Naive thymus-derived CD4-positive, alpha-beta T cell (primary cell): ENCODE measurements at places on chromosomes 3 and 15. TPM values are rescaled to one million over a fixed set of nuclear protein-coding genes. Genes with fewer than 3 reads are reported as not detected.

Gene NOX5
- total RNA-seq, result 0.05 TPM

Gene FANCD2
- 34.1 TPM for total RNA-seq

Gene CCK
- total RNA-seq, result not detected in 2 replicates

Gene NIT2
- total RNA-seq, result 25.3 TPM

Gene P2RY1
- total RNA-seq, result 0.08 TPM

Gene SMCO1
- not detected for total RNA-seq

Gene SLC9C1
- total RNA-seq, result not detected

DNA sequence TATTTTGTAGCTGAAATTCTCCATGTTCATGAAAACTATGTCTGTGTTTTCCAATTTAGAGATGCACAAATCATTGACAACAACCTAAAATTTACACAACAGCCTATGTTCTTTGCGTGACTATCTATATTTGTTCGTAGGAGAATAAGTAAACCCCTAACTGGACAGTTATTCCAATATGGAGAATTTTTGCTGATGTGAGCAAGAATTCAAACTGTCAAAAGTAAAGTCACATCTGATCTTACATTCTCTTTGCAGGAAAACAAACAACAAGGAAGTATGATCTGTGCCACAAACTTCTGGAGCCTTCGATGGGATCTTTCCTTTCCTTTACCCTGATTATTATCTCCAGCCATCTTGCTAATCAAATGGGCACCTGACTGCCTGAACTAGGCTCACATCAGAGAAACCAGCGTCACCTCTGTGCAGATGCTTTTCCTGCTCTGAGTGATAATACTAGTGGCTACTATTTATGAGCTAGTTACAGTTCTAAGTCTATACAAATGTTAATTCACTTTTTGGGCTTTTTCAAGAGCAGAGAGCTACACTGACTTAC, 18.3 kb upstream of the KCNMB3 start:
- no peak for DNase-seq

DNA sequence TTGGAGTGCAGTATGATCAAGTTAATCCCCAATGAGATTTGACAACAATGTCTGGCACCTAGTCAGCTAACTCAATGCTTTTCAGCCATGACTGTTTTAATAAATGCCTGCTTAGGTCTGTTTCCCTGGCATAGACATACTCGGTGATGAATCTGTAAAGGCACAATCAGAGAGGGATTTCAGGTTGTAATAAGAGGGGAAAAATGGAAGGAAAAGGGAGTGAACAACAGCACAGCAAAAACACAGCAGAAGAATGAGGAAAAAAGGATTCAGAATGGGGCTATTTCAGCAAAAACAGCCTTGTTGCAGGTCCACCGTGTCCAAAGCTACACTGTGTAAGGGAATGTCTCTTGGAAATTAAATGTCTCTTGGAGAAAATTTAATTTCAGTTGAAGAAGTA, 19.3 kb upstream of the CHD2 start:
- DNase-seq, result no peak

DNA sequence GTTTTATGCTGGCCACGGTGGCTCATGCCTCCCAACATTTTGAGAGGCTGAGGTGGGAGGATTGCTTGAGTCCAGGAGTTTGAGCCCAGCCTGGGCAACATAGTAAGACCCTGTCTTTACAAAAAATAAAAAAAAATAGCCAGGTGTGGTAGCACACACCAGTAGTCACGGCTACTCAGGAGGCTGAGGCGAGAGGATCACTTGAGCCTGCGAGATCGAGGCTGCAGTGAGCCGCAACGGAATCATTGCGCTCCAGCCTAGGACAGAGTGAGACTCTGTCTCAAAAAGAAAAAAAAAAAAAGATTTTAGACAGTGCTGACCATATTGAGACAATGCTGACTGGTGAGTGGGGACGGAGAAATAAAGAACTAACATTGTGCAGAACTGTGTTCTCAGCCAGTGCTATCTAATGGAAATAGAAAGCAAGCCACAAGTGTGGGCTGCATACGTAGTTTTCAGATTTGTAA, 67.2 kb downstream of the ST6GAL1 start:
- DNase-seq, result no peak

DNA sequence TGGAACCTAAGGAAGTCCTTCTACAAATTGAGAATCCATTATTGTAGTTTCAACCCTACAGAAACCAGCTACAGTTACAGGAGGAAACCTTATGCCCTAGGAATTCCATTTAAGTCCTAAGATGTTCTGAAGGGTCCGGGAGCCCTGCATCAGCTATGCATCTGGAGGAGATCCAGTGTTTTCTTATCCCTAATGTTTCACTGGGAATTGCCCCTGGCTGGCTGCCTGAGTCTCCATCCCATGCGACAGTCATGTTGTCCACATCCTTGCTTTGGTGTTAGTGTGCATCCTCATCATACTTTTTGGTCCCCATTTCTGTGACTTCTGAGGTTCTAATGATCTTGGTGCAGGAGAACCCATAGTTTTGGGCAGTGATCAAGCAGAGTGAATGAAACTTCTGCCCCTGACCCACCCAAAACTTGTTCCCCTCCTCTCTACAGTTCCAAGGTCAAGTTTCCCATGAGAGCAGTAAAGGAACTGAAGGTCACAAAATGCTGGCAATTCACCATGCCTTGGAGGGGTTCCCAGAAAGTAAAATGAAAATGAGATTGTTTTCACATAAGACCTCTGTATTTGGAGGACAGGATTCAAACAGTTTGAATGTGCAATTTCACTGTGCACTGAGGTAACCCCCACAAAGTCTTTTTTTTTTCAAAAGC, 121.9 kb upstream of the PHLDB2 start:
- no peak for DNase-seq
